Muscle of arm (tissue), 14 donors: ENCODE measurements at places on chromosomes 3 and 15.
A peak's percentile ranks its signal among the peaks of the same experiment; 100 is the strongest.

DNA sequence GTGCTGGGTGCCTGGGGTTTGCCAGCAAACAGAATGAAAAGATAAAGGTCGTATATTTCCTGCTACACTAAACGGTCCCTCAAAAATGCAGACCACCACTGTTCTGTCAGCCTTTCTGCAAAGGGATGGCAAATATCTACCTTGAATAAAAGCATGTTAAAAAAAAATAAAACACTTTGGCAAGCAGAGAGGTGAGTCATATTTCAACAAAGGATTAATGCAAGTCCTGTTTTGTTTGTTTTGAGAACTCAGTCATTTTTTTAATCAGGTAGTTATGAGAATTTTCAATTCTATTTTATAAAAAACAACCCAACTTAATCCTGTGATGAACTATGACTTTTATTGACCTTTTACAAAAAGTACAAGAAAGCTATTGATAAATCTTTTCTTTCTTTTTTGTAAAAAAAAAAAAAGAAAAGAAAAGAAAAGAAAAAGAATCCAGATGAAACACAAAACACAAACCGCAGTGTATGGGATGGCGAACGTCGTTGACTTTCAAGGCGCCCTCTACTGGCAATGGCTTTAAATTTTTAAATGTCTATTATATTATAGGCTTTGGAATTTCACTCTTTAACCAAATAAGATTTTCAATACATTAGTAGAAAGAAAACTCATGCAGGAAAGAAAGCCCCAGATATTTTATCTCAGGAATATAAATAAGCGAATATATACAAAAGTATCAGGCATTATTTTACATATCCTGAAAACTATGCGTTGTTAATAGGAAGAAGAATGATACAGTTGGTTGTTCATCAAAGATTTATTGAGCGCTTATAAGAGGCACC lies 87.8 kb downstream of the NCEH1 start:
- peak; percentile 26 for DNase-seq

GRCh38 chr15:83692746-83693581 lies 39.0 kb downstream of the ADAMTSL3 start:
- DNase-seq, result no peak

DNA sequence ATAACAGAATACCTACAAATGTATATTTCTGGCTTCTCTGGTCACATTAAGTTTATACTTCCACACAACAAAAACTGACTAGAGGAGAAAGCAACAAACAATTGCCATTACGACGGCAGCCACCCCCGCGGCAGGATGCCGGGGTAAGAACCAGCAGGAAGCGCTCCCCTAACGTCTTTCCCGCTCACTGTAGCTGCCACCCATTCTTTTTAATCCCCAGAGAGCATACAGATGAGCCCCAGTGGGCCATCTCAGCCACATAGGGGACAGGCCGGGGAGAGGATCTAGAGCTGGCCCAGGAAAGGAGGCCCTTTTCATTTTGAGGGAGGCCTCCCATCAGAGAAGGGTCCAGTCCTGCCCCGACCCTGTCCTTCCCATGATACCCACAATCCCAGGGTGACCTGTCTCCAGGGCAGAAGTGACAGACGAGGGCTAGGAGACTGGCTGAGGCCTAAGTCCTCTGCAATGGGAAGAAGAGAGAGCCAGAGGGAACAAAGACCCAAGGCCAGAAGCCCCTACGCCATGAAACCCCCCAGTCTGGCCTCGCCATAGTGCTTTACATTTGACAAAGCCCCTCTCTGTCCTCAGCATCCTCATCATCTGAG lies 3.6 kb upstream of the CALML4 start:
- no peak for DNase-seq

GRCh38 chr3:157999246-157999645 lies 107.0 kb downstream of the SHOX2 start:
- DNase-seq, result no peak

DNA sequence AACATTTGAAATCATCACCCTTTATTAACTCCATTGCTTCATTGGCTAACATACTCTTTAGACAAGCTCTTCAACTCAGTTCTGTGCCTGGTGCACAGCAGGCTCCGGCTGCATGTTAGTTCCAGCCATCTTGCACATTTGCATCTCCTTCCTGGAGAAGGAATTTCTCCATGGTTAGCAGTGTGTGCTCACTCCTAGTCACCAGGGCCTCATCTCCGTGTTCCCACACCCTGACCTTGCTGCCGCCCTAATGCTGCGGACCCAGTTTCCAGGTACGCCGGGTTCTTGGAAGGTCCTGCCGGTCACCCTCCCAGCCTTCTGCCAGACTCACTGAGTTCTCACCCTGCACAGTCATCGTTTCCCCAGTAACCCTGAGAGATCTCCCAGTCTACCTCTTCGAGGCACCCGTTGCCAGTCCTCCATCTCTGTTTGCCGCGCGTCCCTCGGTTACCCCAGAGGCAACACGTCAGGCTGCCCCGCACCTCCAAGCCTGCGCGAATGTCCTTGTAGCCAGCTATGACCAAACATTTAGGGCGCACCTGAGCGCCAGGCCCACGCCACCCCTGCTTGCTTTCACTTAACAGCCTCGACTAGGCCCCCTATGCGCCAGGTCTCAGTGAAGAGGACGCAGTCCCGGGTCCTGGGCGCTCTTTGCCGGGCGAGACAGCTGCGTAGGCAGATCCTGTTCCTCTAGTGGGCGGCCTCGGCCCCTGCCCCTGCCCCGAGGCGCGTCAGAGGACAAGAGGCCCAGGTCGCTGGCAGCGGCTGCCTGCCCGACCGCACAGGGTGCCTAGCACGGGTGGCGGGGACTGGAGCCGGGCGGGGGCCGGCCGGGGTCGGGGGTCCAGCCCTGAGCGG lies 747 bp upstream of the ZNF592 start:
- DNase-seq, result peak; percentile 77

- no peak for DNase-seq
These were observed 18.1 kb downstream of the IL17RD start for GRCh38 chr3:57147071-57147470.

DNA sequence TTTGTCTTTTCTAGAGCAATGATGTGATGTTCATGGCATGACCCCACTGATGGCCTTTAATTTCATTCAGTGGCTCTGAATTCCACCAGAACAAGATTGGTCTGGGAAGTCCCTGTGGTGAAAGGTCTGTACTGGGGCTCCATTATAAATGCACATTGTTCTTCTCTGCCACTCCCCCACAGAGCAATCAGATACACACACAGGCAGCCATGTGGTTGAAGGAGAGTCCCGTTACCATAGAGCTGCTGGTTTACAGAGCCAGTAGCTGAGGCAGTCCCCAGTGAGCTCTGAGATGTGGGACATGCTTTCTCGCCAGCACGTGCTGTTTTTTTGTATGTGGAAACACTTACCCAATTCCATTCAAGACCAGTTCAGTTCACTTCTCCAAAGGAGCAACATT lies 172.7 kb upstream of the TRIM42 start:
- no peak for DNase-seq

- no peak for DNase-seq
These were observed 69.8 kb downstream of the CHRNA7 start for GRCh38 chr15:32099956-32100684.

DNA sequence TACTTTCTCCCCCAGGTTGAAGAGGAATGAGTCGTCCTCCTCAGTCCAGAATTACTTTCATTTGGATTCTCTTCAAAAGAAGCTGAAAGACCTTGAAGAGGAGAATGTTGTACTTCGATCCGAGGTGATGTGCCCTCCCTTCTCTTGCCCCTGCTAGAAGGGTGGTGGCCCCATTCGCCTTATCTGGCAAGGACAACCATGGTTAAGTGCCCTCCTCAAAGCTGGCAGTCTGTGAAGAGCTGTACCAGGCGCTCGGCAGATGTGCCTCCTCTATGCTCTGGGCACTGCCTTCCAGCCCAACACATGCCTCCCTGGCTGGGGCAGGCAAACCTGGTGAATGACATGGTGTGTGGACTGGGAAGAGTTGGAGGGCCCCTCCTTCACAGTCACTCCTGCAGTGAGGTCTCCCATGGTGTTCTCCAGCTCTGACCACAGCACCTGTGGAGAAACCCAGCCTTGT lies 77.0 kb downstream of the CCK start:
- no peak for DNase-seq

GRCh38 chr3:65689436-65689835 lies 349.3 kb downstream of the MAGI1 start:
- no peak for DNase-seq

GRCh38 chr3:151124476-151124875 lies 39.0 kb downstream of the MED12L start:
- no peak for DNase-seq

- no peak for DNase-seq
These were observed 64.1 kb upstream of the KBTBD8 start for GRCh38 chr3:66934041-66934440.

DNA sequence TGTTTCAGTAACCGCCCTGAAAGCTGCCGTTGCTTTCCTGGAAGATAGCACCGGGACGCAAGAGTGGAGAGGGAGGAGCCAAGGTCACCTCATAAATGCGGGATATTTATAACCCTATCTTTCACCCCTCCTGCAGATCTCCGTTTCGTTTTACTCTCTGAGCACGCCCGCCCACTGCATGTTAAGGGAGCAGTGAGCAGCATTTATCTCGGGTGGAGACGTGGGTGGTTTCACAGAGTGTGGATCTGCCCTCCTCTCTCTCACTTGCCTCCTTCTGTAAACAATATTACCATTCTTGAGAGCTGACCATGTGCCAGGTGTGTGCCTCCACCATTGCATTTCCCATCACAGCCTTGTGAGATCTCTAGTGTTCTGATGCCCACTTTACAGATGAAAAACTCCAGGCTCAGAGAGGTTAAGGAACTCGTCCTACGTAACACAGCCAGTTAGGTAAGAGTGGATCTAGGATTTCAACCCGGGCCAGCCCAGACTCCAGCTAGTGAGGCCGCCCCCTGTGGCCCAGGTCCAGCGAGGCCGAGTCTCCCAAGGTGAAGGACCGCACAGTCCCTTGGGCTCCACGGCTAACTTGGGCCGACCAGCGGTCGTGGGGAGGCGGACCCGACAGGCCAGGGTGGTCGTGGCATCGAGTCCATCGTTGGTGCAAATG lies 16.9 kb upstream of the SEMA4B start:
- no peak for DNase-seq

DNA sequence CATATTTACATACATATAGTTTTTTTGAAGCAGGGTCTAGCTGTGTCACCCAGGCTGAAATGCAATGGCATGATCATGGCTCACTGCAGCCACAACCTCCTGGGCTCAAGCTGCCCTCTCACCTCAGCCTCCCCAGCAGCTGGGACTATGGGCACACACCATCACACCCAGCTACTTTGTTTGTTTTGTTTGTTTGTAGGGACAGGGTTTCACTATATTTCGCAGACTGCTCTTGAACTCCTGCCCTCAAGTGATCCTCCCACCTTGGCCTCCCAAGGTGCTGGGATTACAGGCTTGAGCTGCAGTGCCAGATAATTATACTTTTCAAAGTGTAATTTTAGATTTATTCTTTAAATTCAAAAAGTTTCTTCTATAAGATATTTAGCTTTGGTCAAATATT lies 10.2 kb downstream of the GTF2A2 start:
- DNase-seq, result no peak

DNA sequence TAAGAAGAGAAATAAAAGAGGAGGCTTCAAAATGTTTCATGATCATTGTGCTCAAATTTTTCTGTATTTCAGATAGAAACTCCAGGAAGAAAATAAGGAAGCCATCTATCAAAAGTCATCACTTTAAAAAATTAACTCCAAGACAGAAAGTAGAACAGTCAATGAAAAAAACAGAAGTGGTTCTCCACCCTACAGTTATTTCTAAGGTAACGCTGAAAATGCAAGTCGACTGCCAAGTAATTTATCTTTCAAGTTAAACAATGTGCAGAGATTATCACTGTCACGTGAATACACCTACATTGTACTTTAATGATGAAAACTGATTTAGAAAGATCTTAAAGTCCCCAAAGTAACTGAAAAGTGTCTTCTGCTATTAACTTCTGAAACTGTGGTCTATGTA lies 78.5 kb upstream of the SNRPA1 start:
- no peak for DNase-seq

- no peak for DNase-seq
These were observed 36.3 kb upstream of the CTNNB1 start for GRCh38 chr3:41163006-41163405.
